Coronary artery (tissue), 2 donors: ENCODE measurements at places on chromosomes 6 and 20.

DNA sequence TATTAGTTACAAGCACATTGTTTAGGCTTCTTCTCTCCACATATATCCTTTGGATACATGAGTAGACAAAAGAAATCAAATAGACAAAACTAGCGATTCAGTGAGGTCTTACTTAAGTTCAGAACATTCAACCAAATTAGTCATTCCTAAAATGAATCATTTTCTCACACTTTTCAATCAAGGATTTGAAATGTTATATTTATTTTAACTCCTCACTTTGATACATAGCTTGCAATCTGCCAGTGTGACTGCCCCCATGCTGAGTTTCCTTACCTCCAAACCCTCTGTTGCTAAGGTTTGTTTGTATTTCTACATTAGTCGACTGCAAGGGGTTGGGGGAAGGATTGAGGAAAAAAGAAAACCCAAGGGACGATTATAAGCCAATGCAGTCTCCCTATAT lies 3.5 kb upstream of the MOXD1 start:
- DNase-seq = no peak

DNA sequence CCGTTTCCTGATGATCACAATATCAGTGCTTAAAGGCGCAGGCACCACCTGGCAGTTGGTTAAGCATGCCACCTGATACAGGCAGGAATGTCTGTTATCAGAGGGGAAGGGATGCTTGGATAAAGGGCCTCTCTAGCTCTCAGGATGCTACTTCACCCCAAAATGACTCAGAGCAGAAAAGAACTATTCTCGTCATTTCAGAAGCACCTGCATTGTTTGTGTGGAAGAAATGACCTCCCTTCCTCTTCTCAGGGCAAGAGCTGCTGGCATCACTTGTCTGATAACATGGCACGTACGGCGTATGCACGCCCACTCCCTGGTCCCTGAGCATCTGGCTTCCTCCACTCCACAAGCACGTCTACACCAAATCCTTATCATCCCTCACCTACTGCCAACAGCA lies 47.3 kb downstream of the ATP9A start:
- no peak for DNase-seq

DNA sequence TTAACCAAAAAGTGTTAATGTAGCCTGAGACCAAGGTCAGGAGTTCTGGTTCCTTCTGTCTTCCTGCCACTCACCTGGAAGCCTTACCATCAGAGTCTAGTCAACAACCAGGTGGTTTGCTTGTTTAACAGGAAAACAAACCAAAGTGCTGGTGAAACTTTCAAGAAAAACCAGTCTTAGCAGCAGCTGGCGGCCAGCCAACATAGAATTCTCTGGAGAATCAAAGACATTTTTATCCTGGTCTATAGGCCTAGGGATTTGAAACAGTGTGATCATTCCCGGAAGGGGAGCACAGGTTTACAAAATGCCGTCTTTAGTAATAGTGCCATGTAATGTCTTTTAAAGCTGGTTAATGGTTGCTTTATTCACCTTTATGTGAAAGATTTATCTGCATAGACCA lies 146.6 kb upstream of the AKIRIN2 start:
- no peak for DNase-seq

DNA sequence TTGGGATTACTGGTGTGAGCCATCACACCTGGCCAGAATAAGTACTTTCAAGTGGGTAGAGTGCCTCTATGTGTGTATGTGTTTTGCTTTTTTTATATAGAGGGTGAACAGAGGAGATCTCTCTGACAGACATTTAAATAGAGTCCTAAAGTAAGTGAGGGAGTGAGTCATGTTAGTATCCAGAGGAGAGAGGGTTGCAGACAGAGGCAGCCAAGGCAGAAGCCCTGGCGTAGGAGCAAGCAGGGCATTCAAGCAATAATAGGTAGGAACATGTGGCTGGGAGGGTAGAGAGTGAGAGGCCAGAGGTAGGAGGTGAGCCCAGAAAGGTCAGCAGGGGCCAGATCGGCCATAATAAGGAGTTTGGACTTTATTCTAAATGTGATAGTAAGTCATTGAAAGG lies 48.9 kb downstream of the PHF20 start:
- no peak for DNase-seq
